ENCODE measurements at places on chromosomes 7 and 10.

- DNase-seq, result no peak
These were observed 39.7 kb downstream of the GRB10 start for GRCh38 chr7:50743016-50743415.

- DNase-seq, result peak; percentile 17
These were observed 142.9 kb upstream of the PCGF5 start for GRCh38 chr10:91077549-91078071.

- DNase-seq, result no peak
These were observed 19.1 kb downstream of the DNAJB12 start for GRCh38 chr10:72335394-72336258.

GRCh38 chr7:123492485-123492884, 41.9 kb downstream of the IQUB start:
- DNase-seq, result no peak

DNA sequence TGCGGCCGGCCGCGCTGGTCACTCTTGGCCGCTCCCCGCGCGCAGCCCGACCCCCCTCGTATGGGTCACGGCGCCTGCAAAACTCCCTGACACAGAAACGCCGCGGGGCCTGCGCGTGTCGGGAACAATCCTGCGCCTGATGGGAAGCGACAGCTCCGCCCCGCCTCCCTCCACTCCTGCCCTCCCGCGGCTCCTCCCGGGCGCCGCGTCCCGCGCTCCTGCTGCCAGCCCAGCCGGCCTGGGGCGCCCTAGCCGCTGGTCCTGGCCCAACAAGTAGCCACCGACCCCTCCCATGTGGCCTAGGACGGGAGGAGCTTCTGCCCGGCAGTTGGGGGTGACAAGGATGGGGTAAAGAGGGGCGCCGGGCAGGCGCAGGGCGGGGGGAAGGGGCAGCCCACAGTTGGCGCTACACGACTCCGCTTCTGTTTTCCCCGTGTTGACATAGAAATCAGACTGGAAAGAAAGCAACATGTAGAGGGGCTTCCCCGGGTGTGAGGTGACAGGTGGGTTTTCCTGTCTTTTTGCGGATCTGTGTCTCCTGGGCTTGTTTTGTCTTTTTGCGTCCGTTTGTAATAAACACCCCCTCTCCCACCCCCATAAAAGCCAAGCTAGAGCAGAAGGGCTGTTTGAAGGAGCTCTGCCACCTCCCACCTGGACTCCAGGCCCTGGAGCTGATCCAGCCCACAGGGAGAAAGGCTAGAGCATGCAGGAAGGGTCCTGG, 35.1 kb upstream of the PAX2 start:
- DNase-seq, result no peak

DNA sequence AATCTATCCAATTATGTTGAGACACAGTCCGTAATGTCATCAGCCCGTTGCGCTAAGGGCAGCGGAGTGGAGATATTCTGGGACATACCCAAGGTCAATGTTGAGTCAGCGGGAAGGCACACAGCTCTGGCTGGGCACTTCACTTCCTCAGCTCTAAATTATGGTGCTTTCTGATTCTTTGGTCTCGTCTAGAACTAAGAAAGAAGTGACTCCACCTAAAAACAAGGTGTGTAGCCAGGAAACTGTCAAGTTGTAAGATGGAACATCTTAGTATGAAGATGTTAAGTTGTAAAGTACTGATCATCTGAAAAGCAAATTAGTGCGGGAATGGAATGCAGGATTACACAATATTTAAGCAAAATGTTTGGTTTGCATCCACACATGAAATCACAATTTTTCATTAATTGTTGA, 43.1 kb downstream of the BAIAP2L1 start:
- no peak for DNase-seq

- no peak for DNase-seq
These were observed 28.9 kb downstream of the SKIDA1 start for GRCh38 chr10:21496343-21497176.

- no peak for DNase-seq
These were observed 20.8 kb upstream of the ALOX5 start for GRCh38 chr10:45353186-45353585.

DNA sequence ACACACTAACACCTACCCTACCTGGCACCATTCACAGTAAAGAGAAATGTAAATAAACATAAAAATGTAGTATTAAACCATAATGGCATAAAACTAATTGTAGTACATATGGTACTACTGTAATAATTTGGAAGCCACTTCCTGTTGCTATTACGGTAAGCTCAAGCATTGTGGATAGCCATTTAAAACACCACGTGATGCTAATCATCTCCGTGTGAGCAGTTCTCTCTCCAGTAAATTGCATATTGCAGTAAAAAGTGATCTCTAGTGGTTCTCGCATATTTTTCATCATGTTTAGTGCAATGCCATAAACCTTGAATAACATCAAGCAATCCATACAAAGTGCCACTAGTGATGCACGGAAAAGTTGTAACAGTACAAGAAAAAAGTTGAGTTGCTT, 75.4 kb downstream of the CFTR start:
- DNase-seq, result no peak

GRCh38 chr10:21509341-21510240, 15.9 kb downstream of the SKIDA1 start:
- no peak for DNase-seq

- DNase-seq, result no peak
These were observed 322.4 kb upstream of the MAGI2 start for GRCh38 chr7:79775911-79776310.

DNA sequence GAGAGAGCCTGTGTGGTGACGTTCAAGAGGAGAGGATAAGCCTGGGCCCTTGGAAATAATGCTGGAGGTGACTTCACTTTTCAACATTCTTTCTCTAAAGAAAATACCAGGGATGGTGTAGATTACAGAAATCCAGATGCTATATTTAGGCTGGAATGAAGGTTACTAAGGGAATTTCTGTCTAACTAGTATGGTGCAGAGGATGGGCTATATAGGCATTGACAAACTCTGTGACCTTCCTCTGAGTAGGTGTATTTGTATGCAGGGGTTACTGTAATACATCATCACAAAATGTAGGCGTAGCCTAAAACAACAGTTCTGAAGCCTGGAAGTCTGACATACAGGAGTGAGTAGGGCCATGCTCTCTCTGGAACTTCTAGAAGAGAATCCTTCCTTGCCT, 155.3 kb upstream of the INHBA start:
- no peak for DNase-seq

DNA sequence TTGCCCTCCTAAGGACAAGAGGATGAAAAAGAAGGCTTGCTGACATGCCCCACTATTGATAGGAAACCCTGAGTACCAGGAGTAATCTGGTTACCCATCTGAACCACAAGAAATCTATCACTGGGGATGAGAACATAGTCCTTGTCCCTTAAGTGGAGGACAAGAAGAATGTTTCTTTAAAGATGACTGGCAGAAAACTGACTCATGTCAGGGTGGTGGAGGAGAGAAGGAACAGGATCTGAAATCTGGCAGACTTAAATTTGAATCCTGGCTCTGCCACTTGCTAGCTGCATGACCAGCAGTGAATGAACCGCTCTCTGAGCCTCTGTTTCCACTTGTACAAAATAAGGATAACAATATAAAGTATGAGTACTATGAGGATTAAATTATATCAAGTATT, 38.9 kb upstream of the XPNPEP1 start:
- no peak for DNase-seq

- DNase-seq, result no peak
These were observed 86.3 kb downstream of the TBXAS1 start for GRCh38 chr7:139915268-139915863.

- no peak for DNase-seq
These were observed 144.7 kb downstream of the ALOX5 start for GRCh38 chr10:45518741-45519140.

All from hindlimb muscle (tissue), 1 donor.